ENCODE measurements at places on chromosomes 5 and 9.

- no peak for DNase-seq
Measured at GRCh38 chr5:53426878-53427277, 53.6 kb upstream of the FST start.

DNA sequence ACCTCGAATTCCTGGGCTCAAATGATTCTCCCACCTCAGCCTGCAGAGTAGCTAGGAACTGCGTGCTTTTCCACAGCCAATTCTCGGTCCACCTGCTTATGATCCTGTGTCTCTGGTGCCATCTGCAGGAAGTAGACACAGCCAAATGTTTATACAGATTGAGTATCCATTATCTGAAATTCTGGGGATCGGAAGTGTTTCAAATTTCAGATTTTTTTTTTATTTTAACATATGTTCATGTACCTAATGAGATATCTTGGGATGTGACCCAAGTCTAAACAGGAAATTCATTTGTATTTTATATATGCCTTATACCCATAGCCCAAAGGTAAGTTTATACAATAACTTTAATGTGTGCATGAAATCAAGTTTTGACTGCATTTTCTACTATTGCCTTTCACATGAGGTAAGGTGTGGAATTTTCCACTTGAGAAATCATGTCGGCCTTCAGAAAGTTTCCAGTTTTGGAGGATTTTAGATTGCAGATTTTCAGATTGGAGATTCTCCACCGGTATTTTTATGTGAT lies 89.5 kb downstream of the ESM1 start:
- DNase-seq, result peak; percentile 31

DNA sequence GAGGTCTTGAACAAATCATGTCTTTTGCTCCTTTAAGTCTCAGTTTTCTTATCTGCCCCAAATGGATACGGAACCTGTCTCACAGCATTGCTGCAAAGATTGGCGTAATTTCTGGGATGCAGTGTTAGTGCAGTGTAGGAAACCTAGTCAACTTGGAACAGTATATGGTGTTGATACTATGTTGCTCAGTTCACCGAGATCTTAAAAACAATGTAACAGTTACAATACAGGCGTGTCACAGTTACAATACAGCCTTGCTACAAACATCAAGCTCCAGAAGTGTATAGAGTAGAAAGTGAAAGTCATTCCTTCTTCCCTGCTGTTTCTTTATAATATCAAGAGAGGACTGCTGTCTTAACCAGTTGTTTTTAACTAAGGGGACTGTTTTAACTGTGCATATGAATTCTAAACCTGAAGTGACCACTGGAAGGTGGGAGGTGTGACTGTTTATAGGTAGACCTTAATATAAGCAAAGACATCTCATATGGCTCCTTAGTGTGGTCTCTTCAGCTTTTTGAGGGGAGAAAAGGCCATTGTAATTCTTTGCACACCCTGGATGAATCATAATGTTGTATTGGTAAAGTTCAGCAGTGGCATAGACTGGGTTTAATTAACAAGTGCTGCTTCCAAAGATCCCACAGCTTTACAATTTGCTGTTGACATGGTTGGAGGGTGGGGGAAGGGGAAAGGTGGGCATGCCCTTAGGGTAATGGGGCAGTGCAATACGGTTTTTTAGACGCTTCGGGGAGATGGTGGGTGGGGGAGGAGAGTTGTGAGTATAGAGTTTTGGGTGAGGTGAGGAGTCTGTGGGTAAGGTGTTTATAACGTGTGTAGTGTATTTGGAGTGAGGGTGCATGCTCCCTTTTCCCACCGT lies 12.9 kb downstream of the PRRC2B start:
- no peak for DNase-seq

DNA sequence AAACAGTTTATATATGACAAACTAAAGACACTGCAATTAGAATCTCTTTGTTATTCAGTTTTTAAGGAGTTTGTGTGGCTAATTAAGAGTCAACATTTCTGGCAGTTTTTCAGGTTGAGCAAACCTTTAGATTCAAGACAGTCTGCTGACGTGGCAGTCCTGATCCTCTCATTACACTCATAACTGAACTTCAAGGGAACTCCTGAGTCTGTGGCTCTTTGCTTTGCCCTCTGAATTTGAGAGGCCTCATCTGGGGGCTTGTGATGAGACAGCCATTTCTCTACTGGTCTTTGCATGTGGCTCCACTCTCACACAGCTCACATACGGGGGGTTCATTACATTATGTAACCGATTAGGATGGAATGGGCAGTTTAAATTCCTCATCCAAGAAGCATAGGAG lies 182.9 kb upstream of the MEF2C start:
- DNase-seq, result no peak

- DNase-seq, result no peak
Measured at GRCh38 chr9:13078164-13078563, 201.3 kb downstream of the MPDZ start.

GRCh38 chr5:57824047-57824446 lies 341.4 kb upstream of the ACTBL2 start:
- no peak for DNase-seq

DNA sequence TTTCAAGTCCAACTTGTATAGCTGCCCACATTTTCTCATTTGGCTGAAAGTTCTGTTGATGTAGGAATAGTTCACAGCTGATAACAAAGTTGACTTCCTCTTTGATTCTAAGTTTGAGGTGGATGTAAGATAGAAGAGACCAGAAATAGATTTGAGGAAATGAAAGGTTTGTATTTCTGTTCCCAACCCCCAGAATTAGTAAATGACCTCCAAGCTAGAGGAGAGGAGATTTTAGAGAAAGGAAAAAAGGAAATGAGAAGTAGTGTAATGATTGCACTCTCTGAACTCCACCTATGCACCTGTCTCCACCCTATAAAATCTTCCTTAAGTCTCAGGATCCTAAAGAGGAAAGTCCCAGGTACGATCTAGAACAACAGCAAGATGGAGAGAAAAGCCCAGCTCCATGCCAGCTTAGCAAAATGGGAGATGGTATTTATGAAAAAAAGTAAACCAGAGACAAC lies 130.4 kb upstream of the POC5 start:
- no peak for DNase-seq

GRCh38 chr9:77163884-77164283 lies 13.4 kb upstream of the VPS13A start:
- DNase-seq, result no peak

- no peak for DNase-seq
Measured at GRCh38 chr5:164054461-164054860, 549.0 kb downstream of the MAT2B start.

GRCh38 chr5:6785161-6785860 lies 72.1 kb downstream of the TENT4A start:
- DNase-seq, result no peak

DNA sequence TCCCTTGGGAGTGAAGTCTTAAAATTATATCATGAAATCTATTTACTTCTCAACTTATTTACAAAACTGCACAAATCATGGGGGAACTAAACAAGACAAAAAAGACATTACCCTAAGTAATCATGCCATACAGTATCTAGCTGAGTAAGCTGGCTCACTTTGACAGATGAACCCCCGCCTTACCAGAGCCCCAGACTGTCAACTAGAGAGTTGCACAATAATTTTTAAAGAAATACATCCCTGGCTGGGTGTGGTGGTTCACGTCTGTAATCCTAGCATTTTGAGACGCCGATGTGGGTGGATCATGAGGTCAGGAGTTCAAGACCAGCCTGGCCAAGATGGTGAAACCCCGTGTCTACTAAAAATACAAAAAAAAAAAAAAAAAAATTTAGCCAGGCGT lies 62.3 kb downstream of the LPAR1 start:
- DNase-seq, result no peak

GRCh38 chr9:91522481-91522880 lies 98.8 kb upstream of the NFIL3 start:
- no peak for DNase-seq

DNA sequence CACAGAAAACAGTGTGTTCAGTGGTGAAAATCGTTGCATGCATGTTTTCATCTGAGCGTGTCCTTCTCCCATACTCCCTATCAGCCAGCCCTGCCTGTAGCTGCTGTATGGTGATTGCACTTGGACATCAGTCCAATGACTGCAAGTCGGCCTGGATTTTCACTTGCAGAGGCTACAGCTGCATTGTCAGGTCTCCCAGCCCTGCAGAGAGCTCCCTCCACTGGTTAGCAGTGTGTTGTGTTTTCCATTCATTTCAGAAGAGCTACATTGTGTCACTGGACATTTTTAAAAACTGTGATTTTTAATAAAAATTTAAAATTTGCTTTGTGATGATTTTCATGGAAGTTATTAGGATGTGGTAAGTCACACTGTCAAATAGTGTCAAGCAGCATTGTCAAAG lies 96.6 kb downstream of the SYK start:
- no peak for DNase-seq

DNA sequence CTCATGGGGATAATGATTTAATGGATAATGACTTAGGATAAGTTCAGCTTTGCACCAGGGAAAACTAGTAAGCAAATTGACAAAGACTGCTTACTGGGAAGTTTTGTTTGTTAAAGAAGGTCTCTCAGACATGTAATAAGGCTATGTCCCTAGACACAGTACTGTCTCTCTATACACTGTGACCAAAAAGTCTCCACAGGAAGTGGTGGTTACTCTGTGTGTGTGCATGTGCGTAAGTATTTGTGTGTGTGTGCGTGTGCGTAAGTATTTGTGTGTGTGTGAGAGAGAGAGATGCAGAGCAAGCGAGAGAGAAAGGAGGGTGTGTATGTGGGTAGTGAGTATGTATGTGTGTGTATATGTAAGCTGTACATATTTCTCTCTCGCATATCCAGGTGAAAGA lies 229.6 kb downstream of the GLIS3 start:
- DNase-seq, result no peak

GRCh38 chr9:38171926-38172325 lies 102.9 kb upstream of the SHB start:
- DNase-seq, result no peak

DNA sequence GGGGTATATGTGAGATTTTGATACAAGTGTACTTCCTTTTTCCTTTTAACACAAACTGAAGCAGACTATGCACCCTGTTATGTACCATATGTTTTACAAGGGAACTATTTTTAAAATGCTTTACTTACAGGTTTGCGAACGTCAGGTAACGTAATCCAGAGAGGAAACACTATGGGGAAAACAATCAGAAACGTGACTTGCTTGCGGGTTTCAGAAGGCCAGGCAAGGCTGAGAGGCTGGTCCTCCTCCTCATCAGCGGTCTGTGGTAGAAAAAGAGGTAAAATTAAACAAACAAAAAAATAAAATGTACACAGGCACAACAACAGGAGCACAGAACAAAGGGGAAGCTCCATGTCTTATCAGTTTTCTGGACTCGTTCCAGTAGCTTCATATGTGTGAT lies 141.2 kb downstream of the ACER2 start:
- DNase-seq, result no peak

- DNase-seq, result no peak
Measured at GRCh38 chr5:150024346-150024984, 23.9 kb downstream of the HMGXB3 start.

GRCh38 chr5:1096838-1097237 lies 15.0 kb downstream of the SLC12A7 start:
- no peak for DNase-seq

DNA sequence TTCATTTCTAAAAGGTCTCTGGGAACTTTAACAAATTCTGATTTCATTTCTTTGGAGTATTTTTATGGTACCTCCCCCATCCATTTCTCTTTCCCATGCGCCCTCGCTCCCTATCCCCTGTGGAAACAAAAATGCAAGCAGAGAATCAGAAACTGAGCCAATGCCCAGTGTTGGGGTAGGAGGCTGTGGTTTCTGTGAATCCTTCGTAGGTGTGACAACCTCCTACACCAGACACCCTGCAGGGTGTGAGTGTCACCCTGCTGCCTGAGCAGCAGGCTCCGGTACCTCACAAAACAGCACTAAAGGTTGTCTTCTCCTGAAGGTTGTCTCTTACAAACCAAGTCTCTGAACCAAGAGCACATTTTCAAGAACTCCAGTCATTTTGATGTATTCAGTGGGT lies 103.8 kb upstream of the CTSL start:
- no peak for DNase-seq

GRCh38 chr5:96885518-96886338 lies 9.4 kb downstream of the ERAP2 start:
- no peak for DNase-seq

GRCh38 chr5:90982576-90982975 lies 400.5 kb downstream of the ARRDC3 start:
- no peak for DNase-seq

- DNase-seq, result no peak
Measured at GRCh38 chr9:89711866-89712265, 107.1 kb downstream of the GADD45G start.

DNA sequence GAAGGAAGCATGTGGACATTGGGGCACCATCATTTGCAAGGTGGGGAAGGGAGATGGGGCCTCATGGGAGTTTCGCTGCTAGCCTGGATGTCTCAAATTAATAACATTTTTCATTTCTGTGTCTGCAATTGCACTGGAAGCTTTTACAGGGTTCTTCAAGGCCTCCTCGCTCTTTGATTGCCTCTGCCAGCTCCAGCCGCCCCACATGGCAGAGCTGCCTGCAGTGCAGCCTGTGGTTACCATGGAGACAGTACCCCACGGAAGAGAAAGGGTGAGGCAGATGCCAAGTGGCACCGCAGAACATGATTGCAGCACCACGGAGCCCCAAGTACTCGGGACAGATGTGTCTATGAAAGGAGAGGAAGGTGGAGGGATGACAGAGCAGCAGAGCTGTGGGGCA lies 25.4 kb downstream of the CTNND2 start:
- no peak for DNase-seq

GRCh38 chr9:137728444-137729311 lies 109.9 kb downstream of the EHMT1 start:
- DNase-seq, result no peak

DNA sequence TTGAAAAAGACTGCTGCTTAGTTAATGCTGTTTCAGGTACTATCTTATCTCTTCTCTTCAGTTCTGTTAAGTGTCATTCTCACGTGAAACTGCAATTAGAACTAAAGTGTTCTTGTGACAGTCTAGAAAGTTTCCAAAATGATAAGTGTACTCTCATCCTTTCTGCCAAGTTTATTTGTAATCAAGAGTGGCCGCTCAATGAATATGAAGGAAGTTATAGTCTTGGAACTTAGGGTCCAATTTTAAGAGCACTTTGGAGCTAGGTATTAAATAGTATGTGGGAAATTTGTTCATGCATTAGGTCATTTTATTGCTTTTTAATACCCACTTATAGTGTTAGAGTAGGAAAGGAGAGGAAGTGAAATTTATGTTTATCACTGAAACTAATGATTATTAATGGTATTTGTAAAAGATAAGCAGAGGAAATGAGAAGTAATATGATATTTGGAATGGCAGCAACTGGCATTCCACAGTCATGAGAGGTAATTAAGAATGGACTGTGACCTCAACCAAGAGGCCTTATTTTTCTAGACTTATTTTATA lies 20.4 kb downstream of the XRCC4 start:
- DNase-seq, result no peak

- DNase-seq, result no peak
Measured at GRCh38 chr9:116990592-116990991, 303.5 kb downstream of the TRIM32 start.

DNA sequence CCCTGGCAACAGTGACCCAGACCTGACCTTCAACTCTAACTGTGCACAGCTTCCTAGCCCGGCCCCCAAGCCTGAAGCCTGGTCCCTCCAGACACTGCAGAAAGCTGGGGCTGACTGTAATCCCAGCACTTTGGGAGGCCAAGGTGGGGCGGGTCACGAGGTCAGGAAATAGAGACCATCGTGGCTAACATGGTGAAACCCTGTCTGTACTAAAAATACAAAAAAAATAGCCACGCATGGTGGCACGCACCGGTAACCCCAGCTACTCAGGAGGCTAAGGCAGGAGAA lies 35.9 kb downstream of the ADAMTS2 start:
- DNase-seq, result no peak

All from prostate gland (tissue), 2 donors.